ENCODE measurements at places on chromosomes 16 and 17.

- DNase-seq: peak; percentile 68
Measured at GRCh38 chr17:72952220-72952619, 140.3 kb downstream of the SLC39A11 start.

DNA sequence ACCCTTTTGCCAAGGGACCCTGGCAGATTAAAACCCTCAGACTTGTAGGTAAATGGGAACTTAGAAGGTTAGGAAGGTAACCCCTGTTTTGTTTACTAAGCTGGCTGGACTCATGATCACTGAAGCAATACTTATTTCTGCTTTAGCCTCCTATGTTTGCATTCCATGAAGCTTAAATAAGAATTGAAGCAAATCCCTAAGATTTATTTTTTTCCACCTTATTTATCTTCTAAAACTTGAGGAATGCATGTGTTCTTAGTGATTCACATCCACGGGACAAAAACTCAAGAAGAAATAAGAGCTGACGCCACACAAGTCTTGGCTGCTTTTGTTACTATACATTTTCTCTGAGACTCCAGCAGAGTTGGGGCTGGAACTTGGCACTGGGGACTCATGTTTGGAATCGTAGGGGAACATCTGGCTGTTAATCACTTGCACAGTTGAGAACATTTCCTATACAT is 35.5 kb downstream of the CLUAP1 start:
- no peak for DNase-seq

GRCh38 chr17:49691677-49692191 is 13.8 kb upstream of the SPOP start:
- DNase-seq: no peak

DNA sequence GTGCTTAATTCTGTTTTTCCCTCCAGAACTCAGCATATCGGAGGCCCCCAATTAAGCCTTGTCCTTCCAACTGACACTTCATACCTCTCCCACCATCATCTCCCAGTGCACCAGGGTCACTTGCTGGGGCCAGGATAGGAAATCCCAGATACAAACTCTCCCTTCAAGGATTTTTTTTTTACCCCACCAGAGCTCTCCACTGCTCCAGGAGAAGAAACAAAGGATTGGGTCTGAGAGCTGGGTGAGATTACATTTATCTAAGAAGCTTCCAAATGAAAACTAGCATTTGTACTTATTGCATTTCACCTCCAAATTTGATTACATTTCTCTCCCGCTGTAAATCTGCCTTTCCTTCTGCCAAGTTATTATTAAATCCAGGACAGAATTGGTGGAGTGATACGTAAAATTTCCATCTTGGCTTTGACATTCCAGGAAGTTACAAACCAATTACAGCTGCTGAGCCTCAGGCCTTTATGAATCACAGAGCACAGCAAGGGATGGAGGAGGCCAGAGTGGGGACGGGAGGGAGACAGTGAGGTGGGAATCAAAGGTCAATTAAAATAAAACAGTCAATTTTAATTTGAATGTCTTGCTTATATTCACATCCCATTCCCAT is 123.5 kb downstream of the USP31 start:
- DNase-seq: no peak

GRCh38 chr17:78374189-78374588 is 4.3 kb upstream of the PGS1 start:
- no peak for DNase-seq

DNA sequence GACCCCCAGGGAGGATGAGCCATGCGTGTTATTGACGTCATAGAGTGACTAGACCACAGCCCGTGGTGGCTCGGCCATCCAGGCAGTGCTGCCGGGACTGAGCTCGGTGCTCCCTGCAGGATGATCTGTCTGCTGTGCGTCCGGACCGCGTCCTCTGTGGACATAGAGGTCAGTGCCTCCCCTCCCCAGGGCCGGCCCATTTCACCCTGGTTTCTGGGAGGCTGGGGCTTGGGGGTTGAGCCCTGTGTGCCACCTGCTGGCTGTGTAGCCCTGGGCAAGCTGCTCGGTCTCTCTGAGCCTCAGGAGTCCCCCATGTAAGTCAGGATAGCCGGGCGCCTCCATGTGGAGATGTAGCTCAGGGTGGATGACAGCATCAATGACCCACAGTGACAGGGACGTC is 8.3 kb downstream of the TSC2 start:
- no peak for DNase-seq

GRCh38 chr17:77604973-77605313 is 353.6 kb upstream of the TNRC6C start:
- no peak for DNase-seq

GRCh38 chr17:82664701-82665182 is 16.5 kb upstream of the WDR45B start:
- no peak for DNase-seq

- no peak for DNase-seq
Measured at GRCh38 chr16:4319454-4320421, 3.9 kb downstream of the GLIS2 start.

GRCh38 chr17:1487939-1488825 is 4.3 kb downstream of the MYO1C start:
- DNase-seq: peak; percentile 87

DNA sequence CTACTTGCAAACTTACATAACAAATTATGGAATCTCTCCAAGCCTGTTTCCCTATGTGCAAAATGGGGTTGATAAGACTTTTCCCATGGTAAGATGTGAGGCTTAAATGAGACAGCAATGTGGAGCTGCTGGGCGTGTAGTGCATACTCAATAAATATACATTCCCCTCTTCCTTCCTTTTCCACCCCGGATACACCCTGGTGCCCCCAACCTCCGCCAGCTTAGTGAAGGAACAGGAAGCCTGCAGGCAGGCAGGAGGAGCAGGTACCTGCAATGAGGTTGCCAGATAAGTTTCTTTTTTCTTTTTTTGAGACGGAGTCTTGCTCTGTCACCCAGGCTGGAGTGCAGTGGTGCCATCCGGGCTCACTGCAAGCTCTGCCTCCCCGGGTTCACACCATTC is 14.9 kb downstream of the C17orf50 start:
- no peak for DNase-seq

- no peak for DNase-seq
Measured at GRCh38 chr16:83939266-83939855, 13.7 kb upstream of the OSGIN1 start.

- DNase-seq: no peak
Measured at GRCh38 chr17:74544991-74545842, 698 bp downstream of the CD300C start.

DNA sequence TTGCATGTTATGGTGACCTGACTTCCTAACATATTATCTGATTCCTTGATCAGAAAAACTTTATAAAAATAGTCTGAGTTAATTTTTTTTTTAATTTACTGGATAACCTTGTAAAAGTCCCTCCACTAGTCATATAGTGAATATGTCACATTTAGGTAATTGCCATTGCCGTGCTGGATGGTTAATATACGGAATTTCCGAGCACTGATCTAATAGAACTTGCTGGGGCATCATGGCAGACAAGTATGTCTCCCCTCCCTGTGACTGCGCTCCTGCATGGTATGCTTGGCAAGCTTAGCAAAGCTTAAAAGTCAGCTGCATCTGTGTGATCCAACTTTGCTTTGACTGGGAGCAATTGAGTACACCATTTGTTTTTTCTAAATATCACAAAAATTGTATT is 239.4 kb upstream of the TBX2 start:
- DNase-seq: no peak

DNA sequence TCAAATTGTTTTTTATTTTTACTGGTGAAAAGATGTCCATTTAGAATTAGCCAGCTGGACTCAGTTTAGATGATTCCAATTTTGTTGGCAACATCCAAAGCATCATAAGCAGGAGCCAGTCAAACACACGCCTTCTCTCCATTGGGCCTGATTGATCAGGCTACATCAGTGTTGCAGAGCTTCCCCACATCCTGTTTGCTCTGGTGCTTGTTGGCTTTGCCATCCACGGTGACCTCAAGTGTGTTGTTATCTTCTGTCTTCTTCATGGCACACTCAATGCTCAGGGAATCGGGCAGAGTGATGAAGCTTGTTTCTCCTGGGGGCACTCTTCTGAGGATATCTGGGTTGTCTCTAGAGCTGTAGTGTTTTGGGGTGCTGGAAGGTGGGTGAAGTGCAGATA is 6.3 kb upstream of the NETO2 start:
- DNase-seq: no peak

DNA sequence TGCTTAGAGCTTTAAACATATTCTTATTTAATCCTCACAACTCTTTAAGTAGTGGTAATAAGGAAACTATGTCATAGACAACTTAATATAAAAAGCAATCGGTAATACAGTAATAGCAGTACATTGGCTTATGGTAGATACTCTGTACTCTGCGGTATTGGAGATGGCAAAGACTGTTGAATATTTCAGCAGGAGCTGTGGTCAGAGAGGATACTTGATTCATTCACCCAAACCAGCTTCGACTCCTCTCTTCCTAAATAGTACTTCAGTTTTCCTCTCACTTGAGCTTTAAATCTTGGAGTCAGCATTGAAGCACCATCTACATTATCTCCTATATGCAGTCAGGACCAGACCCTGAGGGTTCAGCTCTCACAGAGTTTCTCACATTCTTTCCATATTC is 169.3 kb downstream of the CYB561 start:
- no peak for DNase-seq

GRCh38 chr17:70552230-70552981 is 383.1 kb downstream of the KCNJ2 start:
- DNase-seq: peak; percentile 68

DNA sequence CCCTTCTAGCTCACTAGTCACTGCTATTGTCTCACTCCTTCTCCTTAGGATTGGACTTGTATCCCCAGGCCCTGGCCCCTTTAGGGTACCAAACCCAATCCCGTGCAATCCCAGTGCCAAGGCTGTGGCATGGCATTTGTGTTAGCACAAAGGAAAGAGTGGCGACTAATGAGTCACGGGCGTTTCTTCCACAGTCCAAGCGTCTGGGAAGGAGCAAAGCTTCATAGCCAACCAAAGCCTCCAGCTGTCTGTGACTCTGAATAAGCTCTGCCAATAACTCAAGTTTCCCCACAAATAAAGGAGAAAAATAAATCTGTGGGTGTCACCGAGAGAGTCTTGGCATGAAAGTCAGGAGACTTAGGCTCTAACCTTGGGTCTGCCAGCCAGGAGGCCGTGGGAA is 54.6 kb upstream of the COX10 start:
- DNase-seq: no peak

GRCh38 chr17:17124341-17124740 is 81.8 kb downstream of the PLD6 start:
- DNase-seq: no peak

- no peak for DNase-seq
Measured at GRCh38 chr17:82935966-82936767, 96.3 kb upstream of the ZNF750 start.

- DNase-seq: no peak
Measured at GRCh38 chr16:69138608-69139007, 6.2 kb downstream of the UTP4 start.

DNA sequence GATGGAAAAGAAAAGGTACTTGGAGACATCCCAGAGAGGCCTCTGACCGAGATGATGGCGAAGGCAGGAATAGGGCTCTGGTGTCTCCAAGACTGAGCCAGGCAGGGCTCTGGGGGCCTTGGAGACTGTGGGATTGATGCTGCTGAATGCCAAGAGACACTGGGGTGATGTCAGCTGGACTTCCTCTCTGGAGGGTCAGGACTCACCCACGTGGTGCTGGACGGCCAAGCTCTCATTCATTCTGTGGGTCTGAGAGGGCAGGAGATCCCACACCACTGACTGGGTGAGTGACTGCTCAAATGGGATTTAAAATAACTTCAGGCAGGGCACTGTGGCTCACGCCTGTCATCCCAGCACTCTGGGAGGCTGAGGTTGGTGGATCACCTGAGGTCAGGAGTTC is 64.8 kb downstream of the NT5M start:
- DNase-seq: no peak

GRCh38 chr16:80804526-80805383 is at the start of gene CDYL2:
TSS of gene CDYL2 (minus strand) at chr16:80804598. CDS start at chr16:80804173, 425 bp downstream.
- peak; percentile 75 for DNase-seq

DNA sequence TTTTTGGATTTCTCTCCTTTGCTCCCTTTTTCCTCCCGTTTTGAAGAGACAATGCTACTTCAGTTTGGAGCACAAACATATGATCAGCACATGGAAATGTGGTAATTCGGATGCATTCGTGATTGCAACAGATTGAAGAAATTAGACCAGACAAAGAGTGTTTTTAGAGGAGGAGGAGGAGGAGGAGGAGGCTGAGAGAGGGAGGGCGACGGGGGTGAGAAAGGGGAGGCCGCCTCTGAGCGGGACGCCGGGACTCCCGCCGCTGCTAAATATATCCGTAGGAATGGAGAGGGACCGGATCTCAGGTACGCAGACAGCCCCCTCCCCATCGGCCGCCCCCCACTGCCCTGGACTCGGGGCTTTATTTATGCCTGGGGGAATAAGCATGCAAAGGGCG is 179.3 kb downstream of the SEC14L1 start:
- peak; percentile 39 for DNase-seq

DNA sequence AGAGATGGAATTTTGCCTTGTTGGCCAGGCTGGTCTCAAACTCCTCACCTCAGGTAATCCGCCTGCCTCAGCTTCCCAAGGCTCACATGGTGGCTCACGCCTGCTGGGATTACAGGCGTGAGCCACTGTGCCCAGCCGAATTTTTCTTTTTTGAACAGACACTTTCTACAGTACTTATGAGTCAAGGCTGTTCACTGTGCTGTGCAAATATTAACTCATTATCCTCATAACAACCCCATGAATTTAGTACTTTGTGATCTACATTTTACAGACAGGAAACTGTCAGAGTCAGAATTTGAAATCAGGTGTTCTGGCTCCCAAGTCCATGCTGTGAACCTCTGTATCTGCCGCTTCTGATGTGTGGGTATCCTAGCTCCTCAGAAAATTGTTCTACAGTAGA is 25.7 kb upstream of the RASL10B start:
- DNase-seq: no peak

GRCh38 chr16:20747030-20747816 is 5.6 kb upstream of the THUMPD1 start:
- DNase-seq: no peak
